Cardiac muscle cell (in vitro differentiated cells and primary cell): ENCODE measurements at places on chromosomes 4 and X. TPM values are rescaled to one million over a fixed set of nuclear protein-coding genes. Genes with fewer than 3 reads are reported as not detected.

DNA sequence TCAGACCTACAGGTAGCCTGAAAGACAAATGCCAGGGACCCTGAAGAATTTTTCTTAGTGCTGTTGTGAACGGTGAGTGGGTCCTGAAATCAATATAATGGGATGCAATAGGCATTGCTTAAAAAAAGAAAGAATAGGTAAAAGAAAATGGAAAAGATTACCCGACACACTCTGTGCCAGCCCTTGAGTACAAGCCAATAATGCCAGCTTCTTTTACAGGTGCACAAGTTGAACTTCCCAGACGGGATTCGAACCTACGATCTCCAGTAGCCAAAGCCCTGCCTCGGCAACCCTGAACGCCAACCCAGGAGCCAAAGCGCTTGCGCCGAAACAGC, 24.7 kb upstream of the GLOD5 start:
- no peaks in the 10 kb centered on the region for H3K27me3 ChIP-seq
- H3K27ac ChIP-seq: no peak overlapping the region
- H3K4me3 ChIP-seq: peak overlapping the region; percentile 32
- H3K4me1 ChIP-seq: no peaks in the 10 kb centered on the region
- no peaks in the 10 kb centered on the region for H3K36me3 ChIP-seq

The SCML2 gene
- total RNA-seq: 4.6 and 6.1 TPM in 2 replicates

The SLC49A3 gene
- total RNA-seq: 0.42 and 1.9 TPM in 2 replicates

The GNRHR gene
- total RNA-seq: not detected in 2 replicates

The MSX1 gene
- 15.6 and 25.2 TPM in 2 replicates for total RNA-seq

GRCh38 chr4:128524311-128524710, 236.7 kb upstream of the PGRMC2 start:
- H3K4me3 ChIP-seq: no peak overlapping the region
- peak; percentile 86 for DNase-seq
- H3K27ac ChIP-seq: no peak overlapping the region
- H3K36me3 ChIP-seq: no peaks in the 10 kb centered on the region

The PRRG1 gene
- total RNA-seq: 13.4 and 13.8 TPM in 2 replicates

- no peak overlapping the region for H3K4me3 ChIP-seq
- H3K36me3 ChIP-seq: no peaks in the 10 kb centered on the region
- H3K27me3 ChIP-seq: no peaks in the 10 kb centered on the region
- no peak for DNase-seq
- H3K27ac ChIP-seq: no peak overlapping the region
Observed at GRCh38 chr4:10161840-10162239, 45.2 kb upstream of the WDR1 start.

- no peak for DNase-seq
- H3K4me3 ChIP-seq: no peak overlapping the region
- peaks cover 10% of the 10 kb centered on the region for H3K4me1 ChIP-seq
Observed at GRCh38 chr4:70714079-70714887, 7.5 kb upstream of the RUFY3 start.

DNA sequence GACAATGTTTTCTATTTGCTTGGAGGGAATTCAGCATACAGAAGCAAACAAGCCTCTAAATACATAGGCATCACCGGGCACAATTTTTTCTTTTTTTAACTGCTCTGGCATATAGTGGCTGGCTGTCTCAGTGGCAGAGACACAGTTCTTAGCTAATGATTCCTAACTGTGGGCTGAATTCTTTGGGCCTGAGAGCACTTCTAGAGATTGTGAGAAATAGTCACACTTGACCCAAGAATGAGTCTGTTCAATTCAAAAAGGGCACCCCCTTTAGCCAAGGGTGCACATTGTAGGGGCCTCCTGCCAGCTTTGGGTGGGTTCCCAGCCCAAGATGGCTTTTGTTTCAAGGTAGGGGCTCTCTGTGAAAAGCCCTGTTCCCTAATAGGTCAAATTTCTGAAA, 345.7 kb downstream of the ARHGAP10 start:
- no peaks in the 10 kb centered on the region for H3K36me3 ChIP-seq
- no peaks in the 10 kb centered on the region for H3K4me1 ChIP-seq
- no peaks in the 10 kb centered on the region for H3K27me3 ChIP-seq
- no peak overlapping the region for H3K4me3 ChIP-seq
- DNase-seq: no peak

- H3K4me1 ChIP-seq: peaks cover 10% of the 10 kb centered on the region
- no peak overlapping the region for H3K4me3 ChIP-seq
- no peaks in the 10 kb centered on the region for H3K36me3 ChIP-seq
- no peak for DNase-seq
- H3K27ac ChIP-seq: no peak overlapping the region
Observed at GRCh38 chr4:177444911-177445736, 2.9 kb upstream of the AGA start.

The TSPAN7 gene
- 22.0 and 23.1 TPM in 2 replicates for total RNA-seq

The GPM6B gene
- 3.4 and 6.1 TPM in 2 replicates for total RNA-seq

The SSX2B gene
- not detected in 2 replicates for total RNA-seq
